ENCODE measurements at places on chromosomes 5 and 9. TPM values are rescaled to one million over a fixed set of nuclear protein-coding genes. Genes with fewer than 3 reads are reported as not detected.

Gene SVEP1
- total RNA-seq: 0.33 TPM

Gene FOXD4L4
- 0.19 TPM for total RNA-seq

Gene STING1
- total RNA-seq: 67.3 TPM

Gene CATSPER3
- under 0.01 TPM for total RNA-seq

Gene LECT2
- total RNA-seq: not detected

Data from vein endothelial cell (primary cell).